ENCODE measurements at places on chromosomes 4 and X.

DNA sequence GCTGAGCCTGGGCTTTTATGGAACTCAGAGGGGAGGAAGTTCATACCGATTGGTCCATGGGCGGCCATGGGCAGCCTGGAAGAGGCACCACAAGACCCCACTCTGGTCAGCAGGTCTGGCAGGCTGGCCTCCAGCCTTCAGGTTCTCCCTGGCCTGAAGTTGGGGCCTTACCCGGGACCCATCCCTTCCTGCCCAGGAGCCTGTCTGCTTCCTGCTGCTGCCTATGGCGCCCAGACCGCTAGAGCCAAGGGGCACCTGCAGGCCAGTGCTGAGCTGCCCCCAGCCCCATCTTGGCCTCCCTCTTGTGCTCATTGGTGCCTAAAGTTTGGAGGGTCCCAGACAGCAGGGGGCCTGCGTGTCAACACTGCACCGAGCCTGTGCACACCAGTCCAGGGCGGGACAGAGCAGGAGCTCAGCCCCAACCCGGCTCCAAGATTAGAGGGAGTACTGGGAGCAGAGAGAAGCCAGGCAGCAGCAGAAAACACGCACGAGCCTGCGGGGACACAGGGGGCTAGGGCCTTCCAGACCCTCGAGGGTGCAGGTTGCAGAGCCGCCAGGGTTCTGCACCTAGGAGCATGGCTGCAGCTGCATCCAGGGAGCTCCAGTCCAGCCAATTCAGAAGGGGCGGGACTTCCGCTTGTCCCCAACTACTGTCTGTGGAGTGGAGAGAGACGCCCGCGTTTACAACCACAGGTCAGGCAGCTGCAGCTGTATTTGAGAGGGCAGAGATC is 30.7 kb upstream of the ZNF280C start:
- DNase-seq: no peak

DNA sequence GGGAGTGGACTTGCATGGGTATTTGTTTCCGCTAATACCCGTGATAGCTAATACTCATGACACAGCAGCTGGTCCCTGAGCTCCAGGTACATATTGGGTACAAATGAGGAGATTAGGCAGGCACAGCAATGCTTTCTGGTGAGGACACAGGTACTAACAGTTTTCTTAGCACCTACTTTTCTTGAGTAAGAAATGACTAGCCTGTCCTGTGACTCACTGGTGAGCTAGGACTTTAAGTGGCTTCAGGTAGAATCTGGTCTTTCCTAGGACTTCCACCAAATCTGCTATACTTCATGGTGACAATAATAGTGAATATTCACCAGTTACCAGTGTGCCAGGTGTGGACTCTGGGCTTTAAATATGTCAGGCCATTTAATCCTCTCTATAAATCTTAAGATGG is 407.4 kb upstream of the NR3C2 start:
- no peak for DNase-seq

DNA sequence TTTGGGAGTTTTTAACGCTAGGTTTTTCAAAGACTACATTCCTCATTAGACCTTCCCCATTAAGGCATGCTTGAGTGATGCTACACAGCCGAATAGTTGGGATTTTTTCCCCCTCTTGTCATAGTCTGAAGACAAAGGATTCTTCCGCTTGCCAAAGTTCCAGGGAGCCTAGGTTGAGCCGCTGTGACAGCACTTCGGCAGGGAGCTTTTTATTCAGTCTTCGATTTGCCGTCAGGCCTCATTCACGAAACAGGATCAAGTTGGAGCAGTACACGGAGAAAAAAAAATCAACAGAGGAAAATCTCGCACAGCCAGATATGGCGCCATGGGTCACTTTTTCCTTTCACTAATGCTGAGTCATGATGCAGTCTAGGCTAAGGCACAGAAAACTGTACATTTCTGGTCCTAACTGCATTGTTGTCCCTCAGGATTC is 24.3 kb downstream of the SHROOM3 start:
- no peak for DNase-seq

GRCh38 chr4:5890063-5890727 is 2.7 kb downstream of the CRMP1 start:
- no peak for DNase-seq

GRCh38 chr4:119266153-119266552 is 53.6 kb downstream of the USP53 start:
- DNase-seq: no peak

DNA sequence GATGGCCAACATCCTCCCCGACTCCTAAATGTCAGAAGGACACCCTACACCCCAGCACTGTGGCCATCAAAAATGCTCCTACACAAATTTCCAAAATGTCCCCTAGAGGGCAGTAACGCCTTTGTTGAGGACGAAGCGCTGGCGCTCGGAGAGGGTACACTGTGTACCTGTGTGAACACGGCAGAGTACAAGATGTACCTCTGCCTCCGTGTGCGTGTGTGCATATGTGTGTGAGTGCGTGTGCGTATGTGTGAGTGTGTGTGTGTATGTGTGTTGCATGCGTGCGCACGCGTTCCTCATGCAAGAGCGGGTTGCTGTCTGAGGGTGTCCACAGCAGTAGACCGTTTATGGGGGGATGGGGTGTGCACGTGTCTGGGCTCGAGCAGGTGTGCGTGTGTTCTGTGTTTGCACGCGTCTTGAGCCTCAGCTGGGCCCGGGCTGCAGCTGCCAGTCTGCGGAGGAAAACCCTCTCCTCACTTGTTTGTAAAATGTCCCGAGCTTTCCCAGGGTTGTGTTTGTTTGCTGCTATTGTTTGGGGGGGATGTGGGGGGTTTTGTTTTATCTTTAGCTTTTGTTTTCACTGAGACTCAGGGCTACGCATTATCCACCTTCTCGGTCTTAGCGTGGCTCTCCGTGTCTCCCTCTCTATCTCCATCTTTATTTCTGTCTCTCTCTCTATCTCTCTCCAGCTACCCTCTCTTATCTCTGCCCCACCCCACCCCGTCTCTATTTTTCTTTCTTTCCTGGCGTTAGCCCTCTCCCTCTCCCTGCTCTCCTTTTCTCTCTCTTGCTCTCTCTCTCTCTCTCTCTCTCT is 10.4 kb upstream of the TSPYL2 start:
- DNase-seq: peak; percentile 62

DNA sequence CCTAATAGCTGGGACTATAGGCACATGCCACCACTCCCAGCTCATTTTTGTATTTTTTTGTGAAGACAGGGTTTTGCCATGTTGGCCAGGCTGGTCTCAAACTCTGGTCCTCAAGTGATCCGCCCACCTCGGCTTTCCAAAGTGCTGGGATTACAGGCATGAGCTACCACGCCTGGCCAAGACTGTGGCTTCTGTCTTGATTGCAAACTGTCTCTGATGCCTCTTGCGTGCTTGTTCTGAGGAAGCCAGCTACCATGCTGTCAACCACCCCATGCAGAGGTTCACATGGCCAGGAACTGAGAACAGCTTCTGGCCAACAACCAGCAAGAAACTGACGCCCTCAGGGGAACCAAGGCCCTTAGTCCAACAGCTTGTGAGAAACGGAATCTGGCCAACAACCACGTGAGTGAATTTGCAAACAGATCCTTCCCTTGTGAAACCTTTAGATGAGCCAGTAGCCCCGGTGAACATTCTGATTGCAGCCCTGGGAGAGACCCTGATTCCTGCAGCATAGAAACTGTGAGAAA is 71.2 kb downstream of the SUPT20HL2 start:
- no peak for DNase-seq

DNA sequence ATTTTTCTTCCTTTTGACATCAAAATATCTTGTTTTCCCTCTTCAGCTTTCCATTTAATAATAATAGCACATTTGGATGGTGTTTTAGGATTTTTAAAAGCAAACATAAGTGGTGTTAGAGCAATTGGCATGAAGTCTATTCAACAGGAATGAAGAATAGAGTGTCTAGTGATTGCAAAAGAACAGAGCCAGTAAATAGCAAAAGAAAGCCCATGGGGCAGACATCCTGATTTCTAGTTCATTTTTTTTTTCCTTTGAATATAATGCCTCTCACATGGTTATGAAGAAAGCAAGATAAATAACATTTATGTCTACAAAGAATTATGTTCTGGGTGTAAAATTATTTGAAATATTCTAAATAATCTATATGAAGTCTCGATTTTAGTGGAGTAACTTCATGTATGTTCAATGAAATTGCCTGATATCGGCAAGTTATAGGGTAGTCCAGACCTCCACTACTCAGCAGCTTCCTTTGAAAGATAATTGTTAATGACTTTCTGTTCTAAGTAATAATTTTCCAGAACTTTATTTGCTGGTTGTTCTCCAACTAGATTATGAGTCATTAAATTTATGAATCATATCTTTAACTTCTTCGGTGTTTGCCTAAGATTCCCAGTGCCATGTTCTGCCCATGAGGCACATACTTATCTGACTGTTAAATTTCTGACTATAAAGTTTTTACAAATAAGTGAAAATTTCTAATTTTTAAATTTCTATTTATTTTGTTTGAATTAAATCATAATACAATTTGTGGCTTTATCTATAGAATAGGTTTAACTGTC is 587.9 kb downstream of the TLL1 start:
- no peak for DNase-seq

DNA sequence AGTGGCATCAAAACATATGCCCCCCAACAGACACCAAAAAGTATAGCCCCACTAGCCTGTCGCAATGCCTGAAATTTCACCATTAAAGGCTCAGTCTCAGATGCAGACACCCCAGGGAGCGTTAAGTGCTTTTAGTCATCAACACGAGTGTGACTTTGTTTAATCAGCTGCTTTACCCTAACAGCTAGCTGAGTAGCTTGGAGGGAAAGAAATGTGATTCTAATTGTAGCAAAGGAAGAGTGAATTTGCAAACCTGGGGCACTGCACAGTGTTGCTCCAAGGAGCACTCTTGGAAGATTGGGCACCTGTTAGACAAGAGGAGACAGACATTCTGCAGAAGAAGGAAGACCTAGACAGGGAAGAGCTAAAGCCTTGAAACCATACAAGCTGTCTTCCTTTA is 145.1 kb downstream of the BEND2 start:
- no peak for DNase-seq

GRCh38 chr4:64464581-64464980 is 55.3 kb upstream of the TECRL start:
- DNase-seq: no peak

DNA sequence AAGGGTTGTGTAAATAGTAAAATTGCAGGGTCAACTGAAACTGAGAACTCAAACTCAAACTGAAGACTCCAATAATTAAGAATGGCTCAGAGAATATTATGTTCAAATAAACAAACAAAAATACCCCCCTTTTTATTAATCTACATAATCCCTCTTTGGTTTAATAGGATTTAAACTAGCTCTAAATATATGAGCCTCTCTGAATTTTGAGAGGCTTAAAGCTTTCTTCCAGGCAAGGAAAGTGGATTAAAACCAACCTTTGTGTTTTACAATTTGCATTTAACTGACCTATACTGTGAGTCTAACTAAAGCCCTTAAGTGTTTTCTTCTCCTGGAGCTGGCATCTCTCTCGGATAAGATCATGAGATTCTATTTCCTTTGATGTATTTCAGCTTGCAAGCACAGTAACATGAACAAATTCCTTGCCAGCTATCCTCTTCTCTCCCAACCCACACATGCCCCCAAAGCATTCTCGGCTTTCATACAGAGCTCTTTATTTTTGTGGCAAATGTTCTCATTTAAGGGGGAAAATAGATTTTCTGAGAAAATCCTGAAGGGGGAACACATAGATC is 1310.8 kb upstream of the AGA start:
- no peak for DNase-seq

GRCh38 chr4:99683895-99684294 is 26.3 kb upstream of the C4orf54 start:
- DNase-seq: no peak

DNA sequence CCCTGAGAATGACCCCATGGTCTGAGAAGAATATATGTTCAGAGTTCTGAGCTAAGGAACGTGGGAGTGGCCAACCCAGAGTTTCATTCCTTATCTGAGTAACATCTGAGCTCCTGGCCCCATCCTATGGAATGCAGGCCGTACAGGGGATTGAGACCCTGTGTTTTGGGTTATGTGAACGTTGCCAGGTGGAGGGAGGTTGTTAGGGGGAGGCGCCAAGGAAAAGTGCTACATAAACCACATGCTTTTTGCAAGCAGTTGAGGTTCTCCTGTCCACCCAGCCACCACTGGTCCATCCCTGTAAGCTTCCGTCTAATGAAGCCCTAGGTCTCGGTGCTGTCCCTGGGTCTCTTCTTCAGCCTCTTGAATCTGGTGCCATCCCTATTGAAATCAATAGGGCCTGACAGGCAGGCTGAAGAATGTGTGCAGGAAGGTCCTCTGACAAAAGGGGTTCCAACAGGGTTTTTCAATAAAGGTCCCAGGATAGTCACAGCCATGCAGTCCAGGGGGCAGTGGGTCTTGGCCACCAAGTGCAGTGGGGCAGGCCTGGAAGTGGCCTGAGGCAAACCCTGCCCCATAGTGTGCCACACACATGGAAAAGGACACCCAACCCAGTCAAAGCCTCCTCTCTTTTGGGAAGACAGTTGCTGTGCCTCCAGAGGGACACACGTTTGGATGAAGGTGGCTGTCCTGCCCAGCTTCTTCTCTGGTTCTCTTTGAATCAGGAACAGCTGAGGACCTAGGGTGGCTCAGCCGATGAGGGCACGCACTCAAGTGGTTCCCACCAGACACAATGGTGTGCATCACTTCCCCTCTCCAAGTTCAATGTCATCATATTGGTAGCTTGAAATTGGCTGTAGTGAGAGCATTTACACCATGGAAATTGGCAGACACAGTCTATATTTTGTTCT is 53.5 kb downstream of the HTRA3 start:
- no peak for DNase-seq

GRCh38 chrX:19342331-19342906 is 1.3 kb upstream of the PDHA1 start:
- DNase-seq: no peak

DNA sequence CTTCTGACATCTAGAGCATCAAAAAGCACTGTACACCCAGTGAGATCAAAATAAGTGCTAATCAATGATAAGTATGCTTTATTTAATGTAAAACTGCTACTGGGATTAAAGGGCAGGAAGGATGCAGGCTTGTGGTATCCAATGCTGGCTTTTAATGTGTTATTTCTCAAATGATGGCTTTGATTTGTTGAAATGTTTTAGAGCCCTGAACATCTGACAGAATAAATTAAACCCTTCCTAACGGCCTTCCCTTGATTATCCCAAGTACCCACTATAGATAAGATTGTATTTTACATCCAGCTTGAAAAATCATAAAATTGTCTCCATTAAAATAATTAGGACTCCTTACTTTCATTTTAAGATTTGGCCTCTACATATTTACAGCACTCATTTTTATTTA is 382.9 kb downstream of the HNRNPD start:
- DNase-seq: no peak

DNA sequence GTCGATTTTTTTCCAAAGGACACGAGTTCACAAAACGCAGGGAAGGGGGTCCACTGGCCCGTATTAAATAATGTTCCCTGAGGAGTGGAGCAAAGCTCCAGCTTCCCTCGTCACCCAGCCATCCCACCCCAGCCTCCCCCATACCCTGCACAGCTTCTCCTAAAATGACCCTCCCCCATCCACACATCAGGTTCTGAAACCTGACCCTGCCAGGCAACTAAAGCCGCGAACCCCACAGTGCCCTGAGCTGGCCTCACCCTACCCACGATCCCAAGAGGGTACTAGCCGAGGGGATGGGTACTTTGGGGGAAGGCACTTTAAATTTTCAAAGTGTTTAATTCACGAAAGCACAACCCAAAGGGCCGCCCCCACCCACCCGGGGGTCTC is 634 bp downstream of the APOO start:
- DNase-seq: no peak

- no peak for DNase-seq
Measured at GRCh38 chr4:41257257-41257901, 651 bp downstream of the UCHL1 start.

All from activated CD4-positive, alpha-beta T cell treated with anti-CD3 and anti-CD28 coated beads, Interleukin-2, amount 50 U/mL, for 1 hour (primary cell).